ENCODE measurements at places on chromosomes 13 and 19.

DNA sequence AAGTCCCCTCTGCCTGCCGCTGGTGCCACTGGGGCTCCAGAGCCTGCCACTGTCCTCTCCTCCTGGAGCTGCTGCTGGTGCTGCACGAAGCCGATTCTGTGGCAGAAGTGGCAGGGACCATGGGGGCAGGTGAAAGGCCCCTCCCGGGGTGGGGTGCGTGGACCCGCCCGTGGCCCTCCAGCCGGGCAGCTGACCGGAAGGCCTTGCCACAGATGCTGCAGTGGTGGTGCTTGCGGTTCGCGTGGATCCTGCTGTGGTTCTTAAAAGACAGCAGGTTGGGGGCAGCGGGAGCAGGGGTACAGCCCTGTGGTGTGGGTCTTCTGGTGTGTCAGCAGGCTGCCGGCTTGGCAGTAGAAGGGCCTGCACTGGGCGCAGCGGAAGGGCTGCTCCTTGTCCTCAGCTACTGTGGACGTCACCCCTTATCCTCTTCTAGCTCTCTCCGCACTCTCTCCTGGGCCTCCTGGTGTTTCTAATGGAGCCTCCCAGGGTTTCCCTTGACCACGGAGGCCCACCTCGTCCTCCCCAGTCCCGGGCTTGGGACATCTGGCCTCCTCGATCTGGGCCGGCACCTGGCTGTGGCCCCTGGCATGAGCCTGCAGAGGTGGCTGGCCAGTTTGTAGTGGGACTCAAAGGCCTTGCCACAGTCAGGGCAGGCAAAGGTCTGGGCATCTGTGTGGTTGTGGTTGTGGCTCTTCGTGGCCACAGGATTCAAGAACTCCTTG is 380.4 kb downstream of the OLFM4 start:
- no peak for DNase-seq

- DNase-seq, result no peak
Observed at GRCh38 chr13:59475911-59476310, 687.8 kb downstream of the DIAPH3 start.

GRCh38 chr13:84605927-84606326 is 723.7 kb upstream of the SLITRK1 start:
- no peak for DNase-seq

DNA sequence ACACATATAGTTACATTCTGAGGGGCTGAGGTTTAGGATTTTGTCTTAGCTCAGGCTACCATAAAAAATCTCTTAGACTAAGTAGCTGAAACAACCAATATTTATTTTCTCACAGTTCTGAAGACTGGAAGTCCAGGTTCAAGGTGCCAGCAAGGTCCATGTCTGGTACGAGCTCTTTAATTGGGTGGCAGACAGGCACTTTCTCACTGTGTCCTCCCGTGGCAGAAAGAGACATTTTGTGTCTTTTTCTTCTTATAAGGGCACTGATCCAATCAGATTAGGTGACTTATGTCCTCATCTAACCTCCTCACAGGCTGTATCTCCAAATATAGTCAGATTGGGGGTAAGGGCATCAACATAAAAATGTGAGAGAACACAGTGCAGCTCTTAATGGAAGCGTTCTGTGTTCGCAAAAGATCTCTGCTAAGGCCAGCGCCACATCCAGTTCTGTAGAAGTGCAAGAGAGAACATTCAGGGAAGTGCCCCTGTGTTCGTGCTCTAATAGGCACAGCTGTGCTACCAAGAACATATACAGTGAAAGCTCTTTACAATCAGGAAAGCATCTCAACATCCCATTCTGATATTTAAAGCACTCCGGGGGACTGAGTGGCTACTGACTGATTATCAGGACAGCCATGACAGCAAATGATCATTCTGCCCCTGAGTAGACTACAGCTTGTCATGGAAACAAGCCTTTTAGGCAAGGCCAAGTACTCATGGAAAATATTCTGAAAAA is 819.2 kb downstream of the LIG4 start:
- DNase-seq, result no peak

GRCh38 chr13:22594041-22594440 is 586.7 kb upstream of the SGCG start:
- no peak for DNase-seq

DNA sequence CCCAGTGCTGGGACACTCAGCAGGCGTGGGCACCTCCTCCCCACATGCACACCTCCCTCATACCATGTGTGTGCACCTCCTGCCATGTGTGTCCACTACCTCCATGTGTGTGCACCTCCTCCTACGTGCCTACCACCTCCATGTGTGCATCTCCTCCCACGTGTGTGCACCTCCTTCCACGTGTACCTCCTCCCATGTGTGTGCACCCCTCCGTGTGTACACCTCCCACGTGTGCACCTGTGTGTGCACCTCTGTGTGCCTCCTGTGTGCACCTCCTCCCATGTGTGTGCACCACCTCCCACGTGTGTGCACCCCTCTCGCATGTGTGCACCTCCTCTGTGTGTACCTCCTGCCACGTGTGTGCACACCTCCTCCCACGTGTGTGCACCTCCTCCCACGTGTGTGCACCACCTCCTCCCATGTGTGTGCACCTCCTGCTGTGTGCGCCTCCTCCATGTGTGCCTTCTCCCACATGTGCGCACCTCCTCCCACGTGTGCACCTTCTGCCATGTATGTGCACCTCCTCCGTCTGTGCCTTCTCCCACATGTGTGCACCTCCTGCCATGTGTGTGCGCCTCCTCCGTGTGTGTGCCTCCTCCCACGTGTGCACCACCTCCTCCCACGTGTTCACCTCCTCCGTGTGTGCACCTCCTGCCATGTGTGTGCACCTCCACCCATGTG is 6.1 kb upstream of the C13orf46 start:
- no peak for DNase-seq

DNA sequence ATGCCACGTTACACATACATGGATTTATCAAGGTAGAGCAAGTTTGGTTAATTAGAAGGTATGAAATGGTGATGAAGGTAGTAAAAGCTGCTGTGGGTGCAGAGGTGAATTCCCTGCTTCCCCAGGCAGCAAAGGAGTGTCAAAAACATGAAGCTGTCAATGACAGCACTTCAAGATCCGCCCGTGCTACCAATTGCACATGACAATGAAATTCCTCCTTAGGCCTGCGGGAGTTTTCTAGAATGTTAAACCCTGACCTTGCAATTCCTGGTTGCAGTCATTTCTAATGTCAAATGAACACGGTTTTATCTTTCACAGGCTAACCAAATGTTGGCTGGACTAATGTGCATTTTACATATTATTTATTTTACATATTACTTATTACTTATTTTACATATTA is 67.7 kb upstream of the LSM14A start:
- DNase-seq, result no peak

DNA sequence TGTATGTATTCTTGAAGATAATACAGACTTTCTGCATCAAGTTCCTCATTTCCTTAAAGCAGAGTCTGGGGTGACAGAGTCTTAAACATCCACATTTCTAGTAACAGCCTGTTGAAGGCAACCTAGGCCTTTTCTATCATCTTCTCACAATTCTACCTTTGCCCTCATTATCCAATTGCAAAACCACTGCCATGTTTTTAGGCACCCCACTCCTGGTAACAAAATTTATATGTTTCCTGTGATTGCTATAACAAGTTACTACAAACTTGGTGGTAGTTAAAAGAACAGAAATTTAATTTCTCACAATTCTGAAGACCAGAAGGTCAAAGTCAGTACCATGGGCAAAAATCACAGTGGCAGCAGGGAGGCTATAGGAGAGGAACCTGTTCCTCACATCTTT is 33.1 kb downstream of the TUBA3C start:
- no peak for DNase-seq

DNA sequence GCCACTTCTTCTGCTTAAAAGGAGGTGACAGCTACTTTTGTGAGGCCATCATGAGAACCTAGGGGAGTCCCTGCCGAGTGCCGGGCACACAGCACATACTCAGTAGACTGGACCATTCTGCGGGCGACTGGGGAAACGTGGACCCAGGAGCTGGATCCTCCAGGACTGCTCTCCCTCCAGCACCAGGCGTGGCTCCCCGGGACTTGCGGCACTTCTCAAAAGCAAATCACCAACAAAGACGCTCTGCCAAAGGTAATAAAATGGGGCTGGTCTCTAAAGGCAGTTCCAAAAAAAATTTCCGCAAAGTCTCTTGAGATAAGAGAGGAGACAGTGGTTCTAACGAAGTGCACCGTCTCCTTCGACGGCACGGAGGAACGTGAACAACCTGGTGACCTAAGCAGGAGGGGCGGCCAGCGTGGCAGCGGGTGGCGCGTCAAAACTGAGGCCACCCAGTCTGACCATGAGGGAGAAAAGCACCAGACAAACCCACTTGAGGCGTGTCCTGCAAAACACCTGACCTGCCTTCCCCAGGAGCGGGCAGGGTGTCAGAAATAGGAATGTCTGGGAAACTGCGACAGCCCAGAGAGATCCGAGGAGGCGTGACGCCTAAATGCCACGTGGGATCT is 1.4 kb upstream of the TMPRSS9 start:
- no peak for DNase-seq

GRCh38 chr13:46530084-46530935 is 22.7 kb upstream of the LRCH1 start:
- no peak for DNase-seq

DNA sequence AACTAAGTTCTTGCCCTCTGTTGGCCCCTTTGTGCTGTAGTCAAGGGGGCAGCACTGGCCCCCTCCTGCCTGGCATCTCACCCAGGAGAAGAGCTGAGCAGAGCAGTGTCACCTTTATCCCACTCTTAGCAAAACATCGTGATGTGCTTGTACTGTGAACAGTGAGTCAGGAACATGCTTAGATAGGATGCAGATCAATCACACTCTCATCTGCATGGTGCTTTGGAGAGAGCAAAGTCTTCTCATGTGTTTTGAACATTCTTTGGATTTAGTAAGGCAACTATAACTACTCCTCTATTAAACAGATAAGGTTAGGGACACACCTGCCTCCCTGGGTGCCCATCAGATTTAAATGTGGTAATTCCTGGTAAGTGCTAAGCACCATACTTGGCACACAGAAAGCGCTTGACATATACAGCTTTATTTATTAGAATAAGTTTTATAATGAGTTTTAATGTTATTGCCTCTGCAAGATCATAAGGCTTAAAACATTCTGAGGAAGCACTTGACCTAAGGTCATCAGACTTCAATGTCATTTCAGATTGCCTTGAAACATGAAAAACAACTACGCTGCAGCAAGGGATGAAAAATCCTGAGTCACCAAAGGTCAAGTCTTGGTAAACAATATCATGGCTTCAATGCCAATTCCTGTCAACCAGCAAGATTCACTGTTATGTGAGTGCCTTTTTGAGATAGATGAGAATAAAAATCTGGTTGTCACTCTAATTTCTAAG is 82.4 kb upstream of the IRS2 start:
- DNase-seq, result no peak

GRCh38 chr13:95301968-95302393 is 730 bp upstream of the ABCC4 start:
- no peak for DNase-seq

DNA sequence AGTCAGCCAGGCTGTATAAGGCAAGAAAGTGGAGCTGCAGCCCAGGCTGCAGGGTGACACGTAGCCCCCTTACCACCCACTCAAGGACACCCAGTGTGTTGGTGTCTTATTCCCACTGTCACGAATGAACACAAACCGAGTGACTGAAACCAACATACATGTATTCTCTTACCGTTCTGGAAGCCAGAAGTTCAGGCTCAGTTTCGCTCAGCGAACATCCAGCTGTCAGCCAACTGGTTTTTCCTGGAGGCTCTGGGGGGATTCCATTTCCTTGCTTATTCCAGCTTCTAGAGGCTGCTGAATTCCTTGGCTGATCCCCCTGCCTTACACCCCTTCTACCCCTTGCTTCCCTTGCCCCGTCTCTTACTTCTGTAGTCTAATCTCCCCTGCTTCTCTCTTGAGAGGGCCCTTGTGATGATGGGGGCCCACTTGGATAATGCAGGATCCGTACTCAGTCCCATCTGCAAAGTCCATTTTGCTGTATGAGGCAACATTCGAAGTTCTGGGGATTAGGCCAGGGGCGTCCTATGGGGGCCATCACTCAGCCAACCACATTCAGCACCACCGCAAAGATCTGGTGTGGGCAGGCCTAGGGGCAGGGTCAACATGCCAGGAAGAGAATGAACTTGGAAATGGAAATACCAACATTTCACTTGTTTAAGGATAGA is 47.3 kb upstream of the MTIF3 start:
- no peak for DNase-seq

- DNase-seq, result no peak
Observed at GRCh38 chr13:44040070-44040817, 160.5 kb downstream of the LACC1 start.

DNA sequence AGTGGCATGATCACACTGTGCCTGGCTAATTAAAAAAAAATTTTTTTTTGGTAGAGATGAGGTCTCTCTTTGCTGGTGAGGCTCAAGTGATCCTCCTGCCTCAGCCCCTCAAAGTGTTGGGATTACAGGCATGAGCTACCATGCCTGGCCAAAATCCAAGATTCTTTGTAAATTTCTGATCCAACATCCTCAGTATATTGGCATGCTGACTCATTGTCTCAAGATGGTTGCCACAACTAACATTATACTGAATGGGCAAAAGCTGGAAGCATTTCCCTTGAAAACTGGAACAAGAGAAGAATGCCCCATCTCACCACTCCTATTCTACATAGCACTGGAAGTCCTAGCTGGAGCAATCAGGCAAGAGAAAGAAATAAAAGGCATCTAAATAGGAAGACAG is 100.0 kb downstream of the KLF5 start:
- DNase-seq, result no peak

DNA sequence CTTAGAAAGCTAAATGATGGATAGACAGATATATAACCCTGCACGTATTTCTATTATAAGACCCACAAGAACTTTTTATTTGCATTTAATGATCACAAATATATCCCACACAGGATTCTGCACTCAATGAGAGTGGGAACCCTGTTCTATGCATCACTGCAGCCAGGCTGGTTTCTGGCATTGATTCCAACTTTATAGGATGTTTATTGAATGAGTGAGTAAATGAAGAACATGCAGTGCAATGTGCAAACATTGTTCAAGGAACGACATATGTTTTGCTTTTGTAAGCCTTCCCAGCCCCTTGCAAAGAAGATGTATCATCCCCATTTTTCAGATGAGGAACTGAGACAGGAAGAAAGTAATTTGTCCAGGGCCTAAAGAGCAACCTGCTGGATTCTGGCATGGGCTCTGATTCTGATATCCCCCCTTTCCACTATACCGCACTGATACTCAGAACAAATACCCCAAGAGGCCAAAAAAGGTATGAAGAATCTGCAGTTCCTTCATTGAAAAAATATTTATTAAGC is 246.3 kb downstream of the LACC1 start:
- DNase-seq, result no peak

GRCh38 chr13:92042522-92042921 is 644.1 kb downstream of the GPC5 start:
- DNase-seq, result no peak

- no peak for DNase-seq
Observed at GRCh38 chr13:52950436-52950956, 78.1 kb upstream of the OLFM4 start.

DNA sequence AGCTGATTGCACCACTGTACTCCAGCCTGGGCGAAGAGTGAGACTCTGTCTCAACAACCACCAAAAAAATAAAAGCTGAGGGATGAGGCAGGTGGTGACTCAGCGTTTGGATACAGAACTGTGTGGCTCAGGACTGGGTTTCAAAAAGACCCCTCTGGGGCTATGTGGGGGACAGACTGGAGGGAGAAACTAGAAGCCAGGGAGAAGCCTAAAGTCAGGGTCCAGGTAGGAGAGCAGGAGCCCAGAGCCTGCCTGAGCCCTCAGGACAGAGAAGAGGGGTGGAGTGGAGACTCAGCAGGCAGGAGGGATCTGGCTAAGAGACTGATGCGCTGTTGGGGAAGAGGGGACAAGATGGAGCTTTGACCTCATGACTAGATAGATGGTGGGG is 1.8 kb upstream of the CD37 start:
- DNase-seq, result no peak

- DNase-seq, result no peak
Observed at GRCh38 chr13:99459099-99459850, 42.0 kb upstream of the TM9SF2 start.

Measured in D721Med (cell line).